ENCODE measurements at places on chromosomes 5 and 9. TPM values are rescaled to one million over a fixed set of nuclear protein-coding genes. Genes with fewer than 3 reads are reported as not detected.

DNA sequence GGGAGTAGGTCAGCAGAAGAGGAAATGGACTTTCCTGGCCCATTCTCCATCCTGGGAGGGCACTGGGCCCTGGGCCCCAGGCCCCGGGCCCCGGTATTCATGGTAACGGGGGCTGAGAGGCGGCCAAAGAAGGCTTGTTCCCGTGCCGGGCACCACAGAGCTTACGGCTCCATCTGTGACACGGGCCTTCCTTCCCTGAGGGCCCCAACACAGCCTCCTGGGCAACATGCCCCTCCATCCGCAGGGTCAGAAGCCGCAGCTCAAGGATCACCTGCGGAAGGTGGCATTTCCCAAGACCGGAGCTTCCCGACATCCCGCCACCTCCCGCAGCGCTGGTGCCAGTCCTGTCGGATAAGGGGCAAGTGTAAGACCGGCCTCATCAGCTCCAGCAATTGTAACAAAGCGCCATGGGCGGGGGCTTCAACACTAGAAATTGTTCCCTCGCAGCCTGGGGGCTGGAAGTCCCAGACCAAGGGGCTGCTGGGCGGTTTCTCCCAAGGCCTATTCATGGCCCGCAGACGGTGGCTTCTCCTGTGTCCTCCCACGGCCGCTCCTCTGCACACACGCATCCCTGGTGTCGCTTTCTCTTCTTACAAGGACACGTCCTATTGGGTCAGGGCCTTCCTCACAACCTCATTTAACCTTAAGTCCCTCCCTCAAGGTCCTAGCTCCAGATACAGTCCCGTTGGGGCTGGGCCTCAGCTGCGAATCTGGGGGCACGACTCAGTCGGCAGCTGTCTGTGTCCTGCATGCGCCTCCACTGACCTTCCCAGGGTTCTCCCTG lies 31.2 kb upstream of the SLC12A7 start:
- H3K27ac ChIP-seq = no peak overlapping the region
- H3K36me3 ChIP-seq = no peaks in the 10 kb centered on the region
- no peak overlapping the region for H3K4me3 ChIP-seq
- no peaks in the 10 kb centered on the region for H3K27me3 ChIP-seq
- peaks cover 9% of the 10 kb centered on the region for H3K4me1 ChIP-seq
- no peak for DNase-seq

Gene TAF11L12
- total RNA-seq = not detected

Gene CATSPER3
- total RNA-seq = 0.40 TPM

Gene KLHL9
- 7.5 TPM for total RNA-seq

DNA sequence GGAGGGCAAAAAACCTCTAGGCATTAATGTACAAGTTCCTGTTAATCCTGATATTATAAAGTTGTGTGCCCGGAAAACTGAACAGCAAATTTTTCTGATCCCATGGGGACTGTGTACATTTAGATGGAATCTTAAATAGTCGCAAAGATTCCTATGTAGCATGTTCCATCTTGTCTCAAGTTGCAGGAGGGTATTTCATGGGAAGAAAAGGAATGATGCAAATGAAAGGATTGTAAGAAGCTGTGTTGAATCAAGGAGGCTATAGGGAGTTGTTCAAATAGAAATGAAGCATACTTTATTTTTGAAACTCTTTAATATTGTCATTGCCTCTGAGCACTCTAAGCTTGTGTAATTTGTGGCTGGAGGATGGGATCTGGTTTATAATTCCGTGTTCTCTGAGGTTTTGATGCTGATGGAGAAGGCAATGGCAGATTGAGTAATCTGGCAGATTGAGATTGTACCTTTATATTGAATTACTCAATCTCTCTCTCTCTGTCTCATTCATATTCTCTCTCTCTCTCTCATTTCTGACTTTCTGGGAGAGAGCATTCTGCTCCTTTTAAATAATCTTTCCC lies 288.5 kb downstream of the OSTF1 start:
- no peak overlapping the region for H3K27ac ChIP-seq
- H3K36me3 ChIP-seq = no peaks in the 10 kb centered on the region
- no peak for DNase-seq
- no peaks in the 10 kb centered on the region for H3K4me1 ChIP-seq
- H3K27me3 ChIP-seq = no peaks in the 10 kb centered on the region

- peaks cover 5% of the 10 kb centered on the region for H3K36me3 ChIP-seq
- H3K4me3 ChIP-seq = no peak overlapping the region
- no peaks in the 10 kb centered on the region for H3K27me3 ChIP-seq
- no peak overlapping the region for H3K27ac ChIP-seq
Observed at GRCh38 chr5:96691503-96692303, 29.5 kb downstream of the CAST start.

Gene COL23A1
- total RNA-seq = not detected

Gene FBN2
- 45.2 TPM for total RNA-seq

Gene GPR150
- total RNA-seq = not detected

DNA sequence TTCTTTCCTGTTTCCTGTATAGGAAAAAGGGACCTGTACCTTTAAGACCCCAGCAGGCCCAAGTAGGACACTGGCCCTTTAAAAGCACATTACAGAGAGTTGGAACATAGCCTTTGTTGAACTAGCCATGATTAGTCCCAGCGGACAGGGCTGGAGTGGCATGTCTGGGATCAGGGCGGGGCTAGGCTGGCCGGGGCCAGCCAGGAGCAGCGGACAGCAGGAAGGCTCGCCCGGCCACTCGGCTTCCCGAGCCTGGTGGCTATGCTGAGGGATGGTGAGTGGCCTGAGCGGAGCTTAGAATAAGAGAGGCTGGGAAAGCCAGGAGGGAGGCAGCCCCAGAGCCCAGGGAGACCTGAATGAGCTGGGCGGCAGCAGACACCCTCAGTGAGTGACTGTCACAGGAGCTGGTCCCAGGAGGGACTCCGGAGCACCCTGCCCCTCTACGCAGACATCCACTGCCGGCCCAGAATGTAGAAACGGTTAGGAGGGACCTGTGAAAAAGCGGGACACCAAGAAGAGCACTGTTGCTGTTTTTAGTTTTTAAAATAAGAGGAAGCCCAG lies 92.1 kb downstream of the DAB2IP start:
- 0 out of 2 replicates have a peak overlapping the region, but pooled peaks have one; percentile 5 for H3K27ac ChIP-seq
- peak; percentile 82 for DNase-seq
- H3K4me3 ChIP-seq = peak overlapping the region; percentile 64
- H3K4me1 ChIP-seq = peaks cover 13% of the 10 kb centered on the region
- no peaks in the 10 kb centered on the region for H3K27me3 ChIP-seq
- no peaks in the 10 kb centered on the region for H3K36me3 ChIP-seq

DNA sequence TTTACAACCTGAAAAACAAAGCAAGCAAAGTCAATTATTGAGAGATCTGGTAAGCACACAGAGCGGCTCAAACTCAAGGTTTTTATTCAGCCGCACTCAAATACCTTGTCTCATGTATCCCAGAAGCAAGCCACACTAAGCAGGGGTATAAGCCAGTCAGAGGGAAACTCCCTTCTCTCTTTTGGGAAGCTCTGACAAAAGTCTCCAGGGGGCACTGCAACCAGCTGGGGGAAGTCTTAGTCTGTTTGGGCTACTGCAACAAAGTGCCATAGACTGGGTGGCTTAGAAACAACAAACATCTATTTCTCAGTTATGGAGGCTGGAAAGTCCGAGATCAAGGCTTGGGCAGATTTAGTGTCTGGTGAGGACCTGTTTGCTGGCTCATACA lies 246.0 kb downstream of the ENC1 start:
- no peak for DNase-seq
- no peaks in the 10 kb centered on the region for H3K27me3 ChIP-seq
- H3K36me3 ChIP-seq = no peaks in the 10 kb centered on the region
- H3K27ac ChIP-seq = no peak overlapping the region

DNA sequence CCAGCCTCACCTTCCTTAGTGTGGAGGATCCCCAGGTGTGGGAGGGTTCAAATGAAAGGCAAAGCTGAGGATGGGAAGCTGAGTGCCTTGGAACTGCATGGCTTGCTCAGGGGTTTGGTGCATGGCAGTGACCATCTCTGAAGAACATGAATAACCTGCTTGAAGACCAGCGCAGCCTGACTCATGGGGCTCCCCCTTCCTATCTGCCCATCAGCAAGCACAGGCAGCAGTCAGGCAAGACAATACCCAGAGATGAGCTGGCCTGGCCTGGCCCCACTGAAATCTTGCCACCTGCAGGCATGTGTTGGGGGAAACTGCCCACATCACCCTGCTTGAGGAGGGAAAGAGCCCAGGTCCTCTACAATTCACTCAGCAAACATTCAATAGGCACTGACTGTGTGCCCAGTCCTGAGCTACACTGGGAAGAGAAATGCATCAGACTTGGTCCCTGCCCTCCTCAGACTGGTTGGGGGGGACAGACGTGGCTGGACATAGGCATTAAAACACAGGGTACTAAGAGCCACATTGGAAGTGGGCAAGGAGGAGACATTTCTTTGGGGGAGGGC lies 105.0 kb upstream of the ALDH1B1 start:
- peak; percentile 60 for DNase-seq
- no peak overlapping the region for H3K4me3 ChIP-seq
- no peaks in the 10 kb centered on the region for H3K27me3 ChIP-seq

- no peak overlapping the region for H3K4me3 ChIP-seq
- no peaks in the 10 kb centered on the region for H3K36me3 ChIP-seq
- no peaks in the 10 kb centered on the region for H3K27me3 ChIP-seq
Observed at GRCh38 chr5:156522651-156523529, 195.9 kb downstream of the SGCD start.

Gene DBH
- not detected for total RNA-seq

All from PC-3 (cell line).